HCEC 1CT (cell line): ENCODE measurements at places on chromosomes 13 and 19.

DNA sequence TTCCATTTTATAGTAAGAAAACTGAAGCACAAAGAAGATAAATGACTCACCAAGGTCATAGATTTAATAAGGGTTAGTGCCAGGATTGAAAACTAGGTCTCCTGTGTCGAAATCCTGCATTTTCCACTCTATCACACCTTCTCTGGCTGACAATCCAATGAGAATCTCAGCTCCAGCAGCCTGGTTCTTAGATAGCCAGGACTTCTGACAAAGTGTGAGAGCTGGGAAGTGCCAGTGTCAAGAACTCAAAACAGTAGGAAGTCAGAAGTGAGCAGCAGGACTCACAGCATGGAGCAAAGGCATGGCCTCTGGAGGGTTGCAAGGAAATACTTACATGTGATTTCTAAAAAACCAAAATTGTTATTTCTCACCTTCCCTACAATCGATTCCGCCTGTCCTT, 24.3 kb downstream of the KCTD12 start:
- DNase-seq, result no peak

DNA sequence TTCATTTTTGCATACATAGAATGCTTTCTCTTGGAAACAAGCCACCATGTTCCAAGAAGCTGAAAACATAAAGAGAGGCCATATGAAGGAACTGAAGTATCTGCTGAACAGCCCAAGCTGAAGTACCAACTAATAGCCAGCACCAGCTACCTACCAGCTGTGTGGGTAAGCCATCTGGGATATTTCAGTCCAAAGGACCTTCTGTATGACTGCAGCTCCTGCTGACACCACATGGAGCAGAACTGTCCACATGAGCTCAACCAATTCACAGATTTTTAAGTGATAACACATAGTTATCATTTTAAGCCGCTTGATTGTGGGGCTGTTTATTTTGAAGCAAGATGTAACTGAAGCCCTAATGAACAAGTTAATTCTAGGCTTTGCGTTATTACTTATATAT, 621.1 kb upstream of the KLHL1 start:
- no peak for DNase-seq

DNA sequence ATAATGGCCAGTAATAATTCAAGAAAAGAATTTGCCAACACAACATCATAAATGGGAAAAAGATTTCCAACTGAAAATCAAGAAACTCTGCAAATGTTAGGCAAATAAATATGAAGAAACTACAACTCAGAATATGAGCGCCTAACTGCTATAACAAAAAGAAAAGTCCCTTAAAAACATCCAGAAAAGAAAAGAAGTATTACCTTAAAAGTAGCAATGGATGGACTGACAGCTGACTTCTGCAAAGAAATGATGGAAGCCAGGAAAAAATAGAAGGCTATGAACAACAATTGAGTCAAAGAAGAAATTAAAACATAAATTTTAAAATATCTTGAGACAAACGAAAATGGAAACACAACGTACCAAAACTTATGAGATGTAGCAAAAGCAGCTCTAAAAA, 482.3 kb upstream of the ZNF507 start:
- no peak for DNase-seq

DNA sequence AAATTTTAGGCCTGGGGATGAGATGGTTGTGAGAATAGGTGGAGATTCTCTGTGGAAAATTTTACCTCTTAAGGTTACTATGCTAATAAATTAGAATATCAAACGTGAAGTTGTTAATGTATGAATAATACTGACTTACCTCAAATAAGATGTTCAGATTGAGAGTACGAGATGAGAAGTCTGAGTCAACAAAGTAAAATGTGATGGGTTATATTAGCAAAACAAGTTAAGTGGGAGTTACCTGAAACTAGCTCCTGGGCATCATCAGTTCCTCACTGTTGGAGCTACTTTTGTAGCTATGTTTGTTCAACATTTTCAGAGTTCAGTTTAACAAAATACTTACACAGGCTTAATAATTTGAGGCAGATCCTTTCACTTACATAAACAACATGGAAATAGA, 108.6 kb downstream of the PIBF1 start:
- DNase-seq, result no peak

GRCh38 chr19:8488365-8488764, 14.1 kb downstream of the PRAM1 start:
- no peak for DNase-seq

DNA sequence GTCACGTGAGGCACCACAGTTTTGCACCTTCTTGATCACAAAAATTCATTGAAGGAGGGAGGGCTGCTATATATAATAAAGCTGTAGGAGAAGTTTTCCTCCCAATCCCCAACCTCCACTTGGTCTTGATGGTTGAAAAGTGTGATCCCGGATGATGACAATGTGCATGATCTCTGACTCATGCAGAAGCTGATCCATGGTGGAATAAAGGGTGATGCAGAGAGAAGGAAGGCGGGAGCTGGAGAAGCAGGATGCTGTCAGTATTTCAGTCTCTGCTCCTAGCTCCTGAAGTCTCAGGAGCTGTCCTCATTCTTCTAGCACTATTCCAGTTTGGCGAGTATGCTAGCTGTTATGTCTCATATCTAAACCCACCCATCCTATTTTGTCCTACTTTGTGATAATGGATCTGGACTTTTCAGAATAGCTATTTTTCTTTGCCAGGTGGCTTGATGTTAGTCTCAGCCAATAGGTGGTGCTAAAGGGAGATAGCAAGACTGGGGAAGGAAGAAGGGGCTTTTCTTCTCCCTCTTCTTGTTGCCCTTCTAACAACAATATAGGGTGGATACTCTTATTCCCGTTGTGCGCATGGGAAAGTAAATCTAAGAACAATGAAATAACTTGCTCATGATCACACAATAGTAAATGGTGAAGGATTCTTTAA, 65.6 kb upstream of the HTR2A start:
- peak; percentile 72 for DNase-seq

DNA sequence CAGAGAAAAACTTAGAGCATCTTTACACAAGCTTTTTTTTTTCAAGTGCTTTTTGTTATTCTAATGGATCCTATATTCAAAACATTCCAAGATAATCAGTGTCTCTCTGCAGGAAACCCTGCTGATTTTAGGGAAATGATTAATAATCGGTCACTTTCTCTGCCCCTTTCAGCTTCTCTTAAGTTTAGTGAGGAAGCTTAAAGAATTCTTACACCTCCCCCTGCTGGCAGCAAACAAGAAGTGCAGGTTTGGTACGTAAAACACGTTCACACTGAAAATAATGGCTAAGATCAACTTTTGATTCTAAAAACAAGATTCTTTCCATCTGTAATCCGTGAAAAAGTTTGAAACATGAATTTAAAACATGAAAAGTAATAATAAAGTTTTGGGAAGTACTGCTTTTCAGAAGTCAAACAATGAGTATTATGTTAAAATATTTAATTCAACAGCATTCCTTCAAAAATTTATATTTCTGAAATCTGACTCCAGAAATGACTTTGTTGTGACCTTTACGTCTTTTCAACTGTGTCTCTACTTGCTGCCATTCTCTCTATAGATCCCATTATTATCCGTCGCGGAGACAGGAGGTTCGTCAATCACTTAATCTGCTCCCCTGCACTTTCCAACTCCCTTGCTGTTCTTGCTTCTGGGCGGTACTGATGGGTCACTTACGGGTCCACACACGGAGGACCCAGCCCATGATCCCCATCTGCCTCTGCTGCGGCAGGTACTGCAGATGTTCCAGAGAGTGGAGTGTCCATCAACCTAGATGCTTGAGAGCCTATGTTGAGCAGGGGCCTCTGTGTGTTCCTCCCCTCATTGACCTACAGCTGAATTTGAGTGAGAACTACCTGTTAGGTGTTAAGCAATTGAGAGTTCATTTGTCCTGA, 203.1 kb upstream of the EDNRB start:
- peak; percentile 73 for DNase-seq
